ENCODE measurements at places on chromosomes 11 and 22.

GRCh38 chr11:19763330-19763729 is 50.7 kb downstream of the NAV2 start:
- no peak for DNase-seq

DNA sequence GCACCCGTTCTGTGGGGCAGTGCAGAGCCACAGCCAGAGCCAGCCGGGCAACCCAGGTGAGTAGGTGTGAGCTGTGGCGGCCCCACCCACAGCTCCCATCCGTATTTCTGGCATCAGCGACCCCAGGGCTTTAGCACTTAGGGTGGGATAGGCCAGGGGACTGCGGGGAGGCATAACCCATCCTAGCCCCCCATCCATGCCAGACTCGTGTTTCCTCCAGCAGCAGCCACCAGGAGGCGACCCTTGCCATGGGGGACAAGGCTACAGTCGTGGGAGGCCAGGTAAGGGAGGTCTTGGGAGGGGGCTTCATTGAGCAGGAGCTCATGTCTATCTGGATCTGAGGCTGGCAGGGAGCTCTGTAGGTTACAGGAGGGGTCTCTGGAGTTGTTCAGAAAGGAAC is 873 bp downstream of the OTOG start:
- no peak for DNase-seq

DNA sequence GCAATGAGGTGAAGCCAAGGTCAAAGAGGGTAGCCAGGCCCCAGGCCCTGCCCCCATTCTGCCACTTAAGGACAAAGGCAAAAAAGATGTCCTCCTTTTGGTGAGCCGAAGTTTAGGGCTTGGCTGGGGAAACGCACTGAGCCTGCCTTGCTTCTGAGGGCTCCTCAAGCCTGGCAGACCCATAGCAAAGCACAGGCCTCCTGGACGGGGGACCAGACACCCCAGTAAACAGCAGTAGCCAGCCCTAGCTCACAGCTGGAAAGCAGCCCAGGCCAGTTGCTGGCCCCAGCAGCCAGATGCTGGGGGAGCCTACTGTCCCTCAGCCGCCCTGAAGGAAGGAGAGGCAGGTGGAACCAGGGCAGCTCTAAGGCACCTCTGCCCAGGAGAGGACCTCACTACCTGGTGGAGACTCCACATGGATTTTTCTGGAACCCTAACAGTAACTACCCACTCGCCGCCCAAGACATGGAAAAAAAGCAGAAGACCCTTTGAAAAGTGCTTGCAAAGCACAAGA is 3.8 kb upstream of the PYGM start:
- no peak for DNase-seq

DNA sequence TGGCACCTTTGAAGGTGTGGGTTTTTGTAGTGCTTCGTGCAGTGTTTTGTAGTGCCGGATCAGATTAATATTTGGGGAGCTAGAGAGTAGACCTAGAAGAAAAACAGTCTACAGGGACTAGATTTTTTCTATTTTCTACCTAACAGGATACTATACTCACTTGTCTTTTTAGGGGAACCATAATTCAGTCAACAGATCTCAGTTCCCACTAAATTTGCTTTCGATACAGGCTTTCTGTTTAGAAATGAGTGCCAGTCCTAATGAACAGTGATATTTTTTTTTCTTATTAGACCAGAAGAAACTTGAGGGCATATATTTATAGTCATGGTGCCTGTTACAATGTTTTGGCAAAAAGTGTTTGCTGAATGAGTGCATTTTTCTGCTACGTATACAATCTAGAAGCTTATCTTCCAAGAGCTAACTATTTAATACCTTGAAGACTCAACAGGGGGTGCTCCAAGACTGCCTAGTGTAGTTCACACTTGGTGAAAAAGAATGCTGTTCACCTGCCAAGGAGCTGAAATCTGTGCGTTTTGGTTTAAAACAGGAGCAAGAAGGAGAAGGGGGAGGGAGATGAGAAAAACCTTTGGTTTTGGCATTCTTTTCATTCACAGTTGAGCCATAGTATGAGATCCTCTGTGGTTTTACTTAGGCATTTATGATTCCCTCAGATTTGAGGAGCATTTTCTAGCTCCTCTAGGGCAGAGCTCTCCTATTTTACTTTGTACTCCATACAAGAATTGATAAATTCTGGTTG is 44.9 kb upstream of the VSTM5 start:
- no peak for DNase-seq

GRCh38 chr11:35811783-35812182 is 132.1 kb upstream of the LDLRAD3 start:
- DNase-seq, result no peak

DNA sequence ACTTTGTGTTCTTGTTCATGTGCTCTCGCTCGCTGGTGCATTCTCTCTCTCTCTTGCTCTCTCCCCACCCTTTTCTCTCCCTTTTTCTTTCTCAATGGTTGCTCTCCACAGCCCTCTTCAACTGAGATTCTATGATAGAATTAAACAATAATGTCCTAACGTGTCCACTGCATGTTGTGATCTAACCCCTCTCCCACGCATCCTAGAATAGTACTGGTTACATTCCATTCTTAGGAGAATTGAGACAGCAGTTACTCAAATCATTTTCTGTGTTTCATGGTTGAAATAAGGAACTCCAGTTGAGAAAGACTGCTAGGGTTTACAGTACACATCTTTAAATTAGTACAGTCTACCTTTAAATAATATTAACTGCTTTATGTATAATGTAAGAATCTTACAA is 318.1 kb upstream of the PITPNB start:
- no peak for DNase-seq

DNA sequence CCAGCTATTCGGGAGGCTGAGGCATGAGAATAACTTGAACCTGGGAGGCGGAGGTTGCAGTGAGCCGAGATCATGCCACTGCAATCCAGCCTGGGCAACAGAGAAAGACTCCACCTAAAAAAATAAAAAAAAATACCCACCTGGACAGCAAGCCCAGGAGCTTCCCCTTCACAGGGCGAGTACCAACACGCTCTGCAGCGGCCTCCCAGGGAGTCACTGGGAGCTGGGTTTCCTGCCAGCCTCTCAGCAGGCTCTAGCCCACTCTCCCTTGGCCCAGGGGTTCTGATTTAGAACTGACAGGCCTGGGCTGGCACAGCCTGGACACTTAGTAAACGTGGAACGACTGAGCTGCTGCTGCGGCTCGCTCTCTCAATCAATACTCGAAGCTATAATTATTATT is 2.0 kb upstream of the CABP7 start:
- DNase-seq, result no peak

- no peak for DNase-seq
Measured at GRCh38 chr22:40853961-40854360, 2.5 kb downstream of the ST13 start.

DNA sequence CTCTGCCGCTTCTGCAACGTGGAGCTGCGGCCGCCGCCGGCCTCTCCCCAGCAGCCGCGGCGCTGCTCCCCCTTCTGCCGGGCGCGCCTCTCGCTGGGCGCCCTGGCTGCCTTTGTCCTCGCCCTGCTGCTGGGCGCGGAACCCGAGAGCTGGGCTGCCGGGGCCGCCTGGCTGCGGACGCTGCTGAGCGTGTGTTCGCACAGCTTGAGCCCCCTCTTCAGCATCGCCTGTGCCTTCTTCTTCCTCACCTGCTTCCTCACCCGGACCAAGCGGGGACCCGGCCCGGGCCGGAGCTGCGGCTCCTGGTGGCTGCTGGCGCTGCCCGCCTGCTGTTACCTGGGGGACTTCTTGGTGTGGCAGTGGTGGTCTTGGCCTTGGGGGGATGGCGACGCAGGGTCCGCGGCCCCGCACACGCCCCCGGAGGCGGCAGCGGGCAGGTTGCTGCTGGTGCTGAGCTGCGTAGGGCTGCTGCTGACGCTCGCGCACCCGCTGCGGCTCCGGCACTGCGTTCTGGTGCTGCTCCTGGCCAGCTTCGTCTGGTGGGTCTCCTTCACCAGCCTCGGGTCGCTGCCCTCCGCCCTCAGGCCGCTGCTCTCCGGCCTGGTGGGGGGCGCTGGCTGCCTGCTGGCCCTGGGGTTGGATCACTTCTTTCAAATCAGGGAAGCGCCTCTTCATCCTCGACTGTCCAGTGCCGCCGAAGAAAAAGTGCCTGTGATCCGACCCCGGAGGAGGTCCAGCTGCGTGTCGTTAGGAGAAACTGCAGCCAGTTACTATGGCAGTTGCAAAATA is 816 bp downstream of the PDE3B start:
- peak; percentile 22 for DNase-seq

DNA sequence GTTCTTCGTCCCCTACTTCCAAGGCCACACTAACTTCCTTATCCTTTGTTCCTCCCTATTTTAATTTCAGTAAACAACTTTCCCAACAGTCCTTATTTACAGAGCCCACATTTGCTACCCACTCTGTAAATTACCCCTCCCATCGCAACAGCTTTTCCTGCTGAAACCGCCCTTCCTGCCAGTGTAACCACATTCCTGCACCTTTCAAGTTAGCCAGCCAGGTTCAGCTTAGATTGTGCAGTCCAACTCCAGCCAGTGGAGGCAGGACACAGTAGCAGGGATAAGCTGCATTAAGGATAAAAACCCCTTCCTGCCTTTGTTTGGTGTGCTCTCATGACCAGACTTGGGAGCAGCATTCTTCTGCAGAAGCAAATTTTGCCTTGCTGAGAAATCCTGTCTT is 768.3 kb upstream of the ARHGAP42 start:
- DNase-seq, result no peak

GRCh38 chr11:8354622-8355415 is 91.1 kb upstream of the LMO1 start:
- no peak for DNase-seq

- DNase-seq, result no peak
Measured at GRCh38 chr11:113204280-113204679, 110.1 kb upstream of the TTC12 start.

- DNase-seq, result no peak
Measured at GRCh38 chr11:115145324-115145723, 358.9 kb downstream of the CADM1 start.

DNA sequence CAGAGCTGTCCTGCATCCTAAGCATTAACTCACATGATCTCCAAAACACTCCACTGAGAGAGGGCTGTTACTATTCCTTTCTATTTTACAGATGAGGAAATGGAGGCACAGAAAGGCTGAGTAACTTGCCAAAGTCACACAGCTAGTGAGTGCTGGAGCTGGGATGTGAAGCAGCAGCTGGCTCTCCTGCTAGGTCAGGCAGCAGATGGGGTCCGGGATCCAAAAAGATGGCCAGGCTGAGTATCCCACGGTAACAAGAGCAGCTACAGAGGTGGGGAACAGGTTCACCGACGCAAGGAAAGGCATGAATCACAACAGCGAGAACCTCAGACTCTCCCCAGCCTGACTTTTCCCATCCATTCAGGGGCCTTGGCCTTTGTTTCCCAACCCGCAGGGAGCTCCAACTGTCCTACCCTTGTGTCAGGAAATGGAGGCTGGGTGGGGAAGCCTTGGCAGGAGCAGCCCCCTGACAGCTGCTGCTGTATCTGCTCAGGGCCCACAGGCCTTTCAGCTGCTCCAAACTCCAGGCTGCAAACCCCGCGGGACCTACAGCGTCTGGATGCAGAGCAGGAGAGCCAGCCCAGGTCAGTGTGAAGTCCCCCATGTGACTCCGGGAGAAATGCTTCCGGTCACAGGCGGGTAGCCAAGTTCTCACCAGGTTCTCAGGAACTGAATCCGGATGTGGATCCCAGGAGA is 29.5 kb downstream of the DKK3 start:
- no peak for DNase-seq

GRCh38 chr22:32490279-32490678 is 15.7 kb downstream of the FBXO7 start:
- no peak for DNase-seq

DNA sequence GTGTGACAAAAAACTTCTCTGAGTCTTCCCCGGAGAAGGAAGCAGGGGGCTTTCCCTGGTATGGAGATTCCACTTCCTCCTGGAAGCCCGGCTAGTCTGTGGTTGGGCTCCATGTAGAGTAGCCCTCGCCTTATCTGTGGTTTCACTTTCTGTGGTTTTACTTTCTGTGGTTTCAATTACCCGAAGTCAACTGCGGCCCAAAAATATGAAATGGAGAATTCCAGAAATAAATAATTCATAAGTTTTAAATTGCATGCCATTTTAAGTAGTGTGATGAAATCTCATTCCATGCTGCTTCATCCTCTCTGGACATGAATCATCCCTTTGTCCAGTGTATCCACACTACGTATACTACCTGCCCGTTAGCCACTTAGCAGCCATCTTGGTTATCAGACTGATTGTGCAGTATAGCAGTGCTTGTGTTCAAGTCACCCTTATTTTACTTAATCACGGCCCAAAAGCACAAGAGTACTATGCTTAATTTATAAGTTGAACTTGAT is 275.0 kb upstream of the SESN3 start:
- no peak for DNase-seq

- no peak for DNase-seq
Measured at GRCh38 chr22:38299770-38300102, 17.5 kb downstream of the CSNK1E start.

- no peak for DNase-seq
Measured at GRCh38 chr11:86896441-86896841, 58.8 kb downstream of the FZD4 start.

- DNase-seq, result no peak
Measured at GRCh38 chr22:40116496-40117200, 61.1 kb upstream of the TNRC6B start.

GRCh38 chr11:121540627-121541026 is 87.9 kb upstream of the SORL1-AS1 start:
- DNase-seq, result no peak

GRCh38 chr22:33869946-33870345 is 50.3 kb downstream of the LARGE1 start:
- no peak for DNase-seq

DNA sequence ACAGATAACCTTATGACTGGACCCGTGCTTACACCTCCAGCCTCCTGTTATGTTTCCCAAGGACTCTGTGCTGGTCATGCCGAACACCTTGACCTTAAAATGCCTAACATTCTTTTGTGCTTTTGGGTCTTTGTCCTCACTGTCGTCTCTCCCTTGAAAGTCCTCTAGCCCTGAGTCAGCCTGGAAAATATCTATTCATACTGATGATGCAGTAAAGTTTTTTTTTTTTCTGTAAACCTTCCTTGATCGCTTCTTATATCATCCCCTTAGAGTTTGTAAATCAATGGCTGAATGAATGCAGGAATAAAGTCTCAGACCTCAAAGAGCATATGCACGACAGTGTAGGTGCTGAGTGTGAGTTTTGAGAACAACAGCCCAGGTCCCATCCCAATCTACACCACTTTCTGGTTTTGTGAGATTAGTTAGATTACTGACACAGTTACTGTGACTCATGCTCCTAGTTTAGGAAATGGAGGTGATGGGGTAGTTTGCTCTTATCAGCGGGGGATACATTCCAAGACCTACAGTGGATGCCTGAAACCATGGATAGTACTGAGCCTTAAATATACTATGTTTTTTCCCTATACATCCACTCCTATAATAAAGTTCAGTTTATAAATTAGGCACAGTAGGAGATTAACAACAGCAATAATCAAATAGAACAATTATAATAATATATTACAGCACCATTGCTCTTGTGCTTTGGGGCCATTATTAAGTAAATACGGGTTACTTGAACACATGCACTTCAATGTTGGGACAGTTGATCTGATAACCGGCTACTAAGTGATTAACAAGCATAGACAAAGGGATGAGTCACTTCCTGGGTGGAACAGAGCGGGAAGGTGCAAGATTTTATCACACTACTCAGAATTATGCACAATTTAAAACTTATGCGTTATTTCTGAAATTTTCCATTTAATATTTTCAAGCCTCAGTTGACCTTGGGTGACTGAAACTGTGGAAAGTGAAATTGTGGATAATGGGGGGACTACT is 8.6 kb downstream of the TCN1 start:
- no peak for DNase-seq

- no peak for DNase-seq
Measured at GRCh38 chr11:111205632-111206385, 39.7 kb upstream of the POU2AF2 start.

Measured in activated CD4-positive, CD25-positive, alpha-beta regulatory T cell (primary cell).